ENCODE measurements at places on chromosomes 7 and 10. TPM values are rescaled to one million over a fixed set of nuclear protein-coding genes. Genes with fewer than 3 reads are reported as not detected.

NPC1L1 gene
- 0.09 TPM for total RNA-seq

CALD1 gene
- 153 TPM for total RNA-seq

TAC1 gene
- total RNA-seq = 0.11 TPM

SPDYE1 gene
- total RNA-seq = not detected

All from A549 treated with dexamethasone at 1 μM for 4 hours (cell line).